ENCODE measurements at places on chromosomes 4 and X. TPM values are rescaled to one million over a fixed set of nuclear protein-coding genes. Genes with fewer than 3 reads are reported as not detected.

PRSS12 gene
- not detected for total RNA-seq

ADH4 gene
- total RNA-seq, result not detected

ZCCHC18 gene
- 1.5 TPM for total RNA-seq

CYSLTR1 gene
- total RNA-seq, result 0.45 TPM

EGF gene
- total RNA-seq, result not detected

RBMX2 gene
- total RNA-seq, result 25.4 TPM

DUSP21 gene
- not detected for total RNA-seq

CXCL11 gene
- total RNA-seq, result not detected

MAGEA2B gene
- not detected for total RNA-seq

IL2RG gene
- 302 TPM for total RNA-seq

CDKL2 gene
- 1.0 TPM for total RNA-seq

PDE5A gene
- 0.22 TPM for total RNA-seq

ANXA10 gene
- total RNA-seq, result not detected

PGAM4 gene
- 1.3 TPM for total RNA-seq

FHDC1 gene
- 0.11 TPM for total RNA-seq

MAGEB10 gene
- not detected for total RNA-seq

TRAM1L1 gene
- not detected for total RNA-seq

ARAP2 gene
- total RNA-seq, result 30.0 TPM

FOXP3 gene
- total RNA-seq, result 23.5 TPM

FAM236B gene
- not detected for total RNA-seq

GIMD1 gene
- not detected for total RNA-seq

PCDH11X gene
- not detected for total RNA-seq

TMEM35A gene
- not detected for total RNA-seq

ING2 gene
- total RNA-seq, result 21.0 TPM

TCEAL7 gene
- total RNA-seq, result not detected

AFAP1 gene
- total RNA-seq, result 26.5 TPM
